ENCODE measurements at places on chromosomes 7 and 10.

DNA sequence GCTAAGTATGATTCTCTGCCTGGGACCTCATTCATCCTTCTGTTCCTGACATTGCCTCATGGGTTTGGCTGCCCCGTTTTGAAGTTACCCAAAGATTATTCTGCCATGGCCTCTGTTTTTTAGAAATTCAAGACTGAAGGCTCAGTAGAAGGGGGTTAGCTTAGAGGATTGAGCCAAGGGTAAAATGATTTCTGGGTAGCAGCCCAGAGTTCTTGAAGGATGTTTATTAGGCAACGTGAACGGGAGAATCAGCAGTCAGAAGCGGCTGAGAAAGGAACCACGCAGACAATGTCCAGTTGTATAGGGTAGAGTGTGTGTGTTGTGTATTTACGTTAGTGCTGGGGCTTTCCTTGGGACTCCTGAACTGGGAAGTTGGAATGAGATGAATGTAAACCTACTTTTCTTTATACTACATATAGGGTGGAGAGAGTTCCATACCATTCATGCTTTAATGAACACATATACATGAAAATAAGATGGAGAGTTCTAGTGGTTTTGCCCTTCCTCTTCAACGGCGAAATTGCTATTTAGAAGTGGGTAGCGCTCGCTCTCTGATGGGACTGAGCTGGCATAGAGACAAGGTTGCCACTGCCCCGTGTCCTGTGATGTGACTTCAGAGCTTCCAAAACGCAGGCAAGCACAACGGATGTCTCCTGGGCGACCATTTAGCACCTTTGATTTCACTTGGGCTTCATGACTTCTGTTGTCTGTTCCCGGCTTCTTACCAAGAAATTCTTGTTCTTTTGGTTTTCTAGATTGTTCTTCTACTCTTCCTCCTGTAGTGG lies 35.0 kb upstream of the IL15RA start:
- no peak for DNase-seq

GRCh38 chr7:111833466-111833865 lies 271.2 kb upstream of the IMMP2L start:
- no peak for DNase-seq

GRCh38 chr7:89554209-89554608 lies 600.1 kb upstream of the STEAP1 start:
- no peak for DNase-seq

GRCh38 chr10:24722131-24722675 lies 1.5 kb downstream of the ARHGAP21 start:
- no peak for DNase-seq

GRCh38 chr7:98295467-98296192 lies 14.1 kb downstream of the BRI3 start:
- DNase-seq = no peak

DNA sequence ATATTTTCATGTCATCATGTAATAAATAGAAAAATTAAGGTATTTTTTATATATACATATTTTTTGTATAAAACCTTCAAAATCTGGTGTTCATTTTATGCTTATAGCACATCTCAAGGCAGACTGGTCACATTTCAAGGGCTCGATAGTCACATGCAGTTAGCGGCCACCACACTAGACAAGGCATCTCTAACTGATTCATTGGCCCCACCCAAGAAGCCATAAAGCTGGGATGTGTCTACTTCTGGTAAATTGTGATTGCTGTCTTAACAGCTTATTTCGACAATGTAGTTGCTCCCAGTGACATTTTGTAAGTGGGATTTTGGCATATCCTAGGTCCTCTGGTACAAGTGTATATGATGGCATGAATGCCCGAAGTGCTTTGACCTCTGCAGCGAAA lies 168.7 kb downstream of the FRMD4A start:
- no peak for DNase-seq

DNA sequence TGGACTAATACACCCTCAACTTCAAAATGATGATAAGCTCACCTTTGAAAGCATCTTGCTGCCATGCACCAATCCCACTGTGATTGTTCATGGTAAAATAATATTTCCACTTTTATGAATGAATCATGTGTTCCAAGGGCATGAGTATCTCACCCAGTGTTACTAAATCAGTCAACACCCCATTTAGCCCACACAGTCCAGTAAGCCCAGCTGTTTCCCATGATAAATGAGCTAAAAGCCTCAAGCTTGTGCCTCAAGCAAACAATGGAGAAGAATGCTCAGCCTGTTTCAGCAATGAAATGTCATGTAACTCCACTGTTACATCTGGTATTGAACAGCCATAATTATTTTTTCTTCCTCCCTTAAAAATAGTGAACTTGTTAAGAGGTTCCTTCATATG lies 442.5 kb downstream of the XPNPEP1 start:
- DNase-seq = no peak

DNA sequence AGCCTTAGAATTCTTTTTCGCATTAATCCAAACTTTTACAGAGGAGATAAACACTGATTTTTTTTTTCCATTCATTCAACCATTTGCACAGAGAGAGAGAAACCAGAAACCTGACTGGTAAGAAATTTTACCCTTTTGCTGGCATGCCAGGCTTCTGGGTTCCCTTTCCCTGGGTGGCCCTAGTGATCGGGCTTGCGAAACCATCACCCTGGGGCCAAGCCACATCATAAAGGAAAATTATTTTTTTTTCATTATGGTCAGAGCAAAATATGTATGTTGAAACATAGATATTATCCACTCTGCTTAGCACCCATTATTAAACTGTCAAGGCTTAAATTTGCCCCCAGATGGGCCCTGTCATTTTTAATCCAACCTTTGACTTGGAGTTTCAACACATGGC lies 55.4 kb upstream of the INHBA start:
- DNase-seq = no peak

DNA sequence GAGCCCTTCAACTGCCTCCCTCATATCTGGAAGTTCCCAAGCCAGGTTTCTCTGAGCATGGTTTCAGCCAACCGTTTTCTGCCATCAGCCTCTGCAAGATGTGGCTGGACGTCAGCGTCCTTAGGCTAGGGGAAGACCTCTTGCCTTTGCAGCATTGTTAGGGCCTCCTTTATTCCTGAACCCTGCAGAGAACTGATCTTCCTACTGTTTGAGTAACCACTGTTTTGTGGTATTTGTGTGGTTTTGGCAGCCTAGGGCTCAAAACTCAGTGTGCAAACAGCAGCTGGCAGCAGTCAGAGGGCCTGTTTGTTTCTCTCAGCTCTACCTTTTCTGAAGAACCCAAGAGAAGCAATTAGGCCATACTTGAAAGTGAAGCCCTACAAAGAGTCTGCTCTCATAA lies 83.4 kb upstream of the SEMA3E start:
- no peak for DNase-seq

DNA sequence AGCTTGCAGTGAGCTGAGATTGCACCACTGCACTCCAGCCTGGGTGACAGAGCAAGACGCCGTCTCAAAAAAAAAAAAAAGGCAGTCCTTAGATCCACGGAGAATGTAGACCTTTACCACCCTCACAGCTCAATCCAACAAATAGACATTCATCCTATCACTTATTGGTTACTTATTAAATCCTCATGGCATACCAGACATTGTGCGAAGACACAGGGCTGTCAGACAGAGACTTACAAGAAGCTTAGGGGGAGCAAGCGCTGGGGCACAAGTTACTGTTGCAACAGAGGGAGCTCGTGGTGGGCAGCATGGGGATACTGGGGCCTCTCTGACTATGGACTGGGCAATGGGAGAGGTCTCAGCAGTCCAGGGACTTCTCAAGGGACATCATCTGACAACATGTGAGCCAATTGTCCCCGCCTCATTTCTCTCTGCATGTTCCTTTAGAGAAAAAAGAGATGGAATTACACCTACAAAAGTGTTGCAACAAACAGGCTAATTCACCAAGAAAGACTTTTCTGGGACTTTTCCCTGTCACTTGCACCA lies 82.8 kb upstream of the TNS3 start:
- DNase-seq = no peak

DNA sequence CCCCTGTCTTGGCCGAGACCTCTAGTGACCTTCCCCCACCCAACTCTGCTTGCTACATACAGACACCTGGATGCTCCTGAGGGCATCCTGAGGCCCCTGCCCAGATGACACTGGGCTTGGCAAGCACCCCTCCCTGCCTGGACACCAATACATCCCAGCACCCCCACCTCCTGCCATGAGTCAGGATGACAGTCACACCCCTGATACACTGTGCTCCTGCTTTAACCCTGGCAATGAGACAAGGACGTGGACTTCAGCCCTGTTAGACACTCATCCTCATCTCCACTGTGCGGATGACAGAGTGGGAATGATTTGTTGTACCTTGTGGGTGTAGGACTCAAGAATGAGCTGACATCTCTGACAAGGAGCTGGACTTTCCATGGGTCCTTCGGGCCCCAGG lies 186.3 kb upstream of the ADCY1 start:
- DNase-seq = no peak

DNA sequence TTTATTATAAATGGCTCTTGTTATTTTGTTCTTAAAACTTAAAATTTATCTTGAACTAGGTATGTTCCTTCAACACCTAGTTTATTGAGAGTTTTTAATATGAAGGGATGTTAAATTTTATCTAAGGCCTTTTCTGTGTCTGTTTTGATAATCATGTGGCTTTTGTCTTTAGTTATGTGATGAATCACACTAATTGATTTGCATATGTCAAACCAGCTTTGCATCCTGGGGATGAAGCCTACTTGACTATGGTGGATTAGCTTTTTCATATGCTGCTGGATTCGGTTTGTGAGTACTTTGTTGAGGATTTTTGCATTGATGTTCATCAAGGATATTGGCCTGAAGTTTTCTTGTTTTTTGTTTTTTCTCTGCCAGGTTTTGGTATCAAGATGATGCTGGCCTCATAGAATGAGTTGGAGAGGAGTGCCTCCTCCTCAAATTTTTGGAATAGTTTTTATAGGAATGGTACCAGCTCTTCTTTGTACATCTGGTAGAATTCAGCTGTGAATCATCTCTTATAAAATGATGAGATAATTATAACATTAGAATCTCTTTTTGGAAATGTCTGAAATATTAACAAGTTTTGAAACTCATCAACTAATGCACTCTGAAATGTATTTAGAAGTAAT lies 78.7 kb upstream of the AGR3 start:
- DNase-seq = no peak

DNA sequence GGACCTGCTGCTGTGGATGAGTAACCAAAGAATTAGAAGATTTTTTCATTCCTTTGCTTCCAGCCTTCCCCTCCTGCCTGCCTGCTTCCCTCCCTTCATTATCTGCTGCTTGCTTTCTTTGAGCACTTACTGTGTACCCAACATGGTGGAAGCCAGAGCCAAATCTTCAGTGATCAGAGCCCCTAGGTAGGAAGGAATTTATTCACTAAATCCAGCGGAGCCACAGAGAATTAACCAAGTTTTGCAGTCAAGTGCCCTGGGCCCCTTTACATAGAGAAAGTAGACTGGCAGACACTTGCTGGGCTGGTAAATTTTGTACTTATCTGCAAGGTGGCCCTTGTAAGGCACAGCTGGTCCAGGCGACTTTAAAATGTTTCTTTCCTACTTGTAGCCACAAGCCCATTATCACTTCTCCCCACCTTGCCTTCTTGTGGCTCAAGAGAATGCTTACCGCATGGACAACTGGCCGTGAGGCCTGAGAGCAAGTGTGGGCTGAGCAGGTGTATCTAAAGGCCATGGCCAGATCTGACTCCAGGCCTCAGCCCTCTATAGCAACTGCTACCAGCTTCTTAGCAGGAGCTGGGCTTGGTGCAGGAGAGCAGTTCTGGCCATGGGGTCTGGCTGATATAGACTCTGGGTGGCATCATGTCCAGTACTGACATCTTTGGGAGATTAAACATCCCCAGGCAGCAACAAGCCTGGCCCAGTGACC lies 11.1 kb downstream of the UNC5B start:
- no peak for DNase-seq

DNA sequence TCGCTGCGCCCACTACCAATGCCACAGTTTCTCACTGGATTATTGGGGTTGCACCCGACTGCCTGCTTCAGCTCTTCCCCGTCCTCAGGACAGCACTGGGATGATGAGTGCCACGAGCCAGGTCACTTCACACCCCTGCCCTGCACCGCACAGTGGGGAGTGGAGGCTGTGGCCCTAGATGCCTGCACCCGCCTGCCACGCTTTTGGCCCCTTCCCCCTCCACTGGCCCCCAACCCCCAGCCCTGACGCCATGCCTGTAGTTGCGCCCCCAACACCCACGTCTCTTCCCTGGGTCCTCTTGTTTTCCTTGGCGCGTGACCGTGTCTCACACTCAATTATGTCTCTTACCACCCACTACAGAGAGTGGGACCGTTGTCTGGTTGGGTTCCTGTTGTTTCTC lies 134.3 kb downstream of the VIPR2 start:
- DNase-seq = no peak

DNA sequence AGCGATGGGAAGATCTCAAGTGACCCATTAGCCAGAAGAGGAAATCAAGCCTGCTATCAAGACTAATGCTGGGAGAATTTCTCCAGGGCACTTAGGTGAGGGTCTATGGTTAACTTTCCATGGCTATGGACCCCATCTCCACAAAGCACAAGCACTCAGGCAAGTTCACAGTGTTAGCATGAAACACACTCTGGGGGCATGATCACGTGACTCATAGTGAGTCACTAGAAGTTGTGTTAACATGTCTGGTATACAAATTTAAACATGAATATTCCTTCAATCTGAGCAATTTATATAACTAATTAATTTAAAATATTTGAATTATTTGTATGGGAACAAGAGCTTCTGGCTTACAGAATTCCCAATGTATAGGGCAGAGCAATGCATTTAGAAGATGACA lies 131.8 kb downstream of the FAM204A start:
- DNase-seq = no peak

- DNase-seq = no peak
Observed at GRCh38 chr7:29115753-29116152, 30.6 kb downstream of the CPVL start.

- no peak for DNase-seq
Observed at GRCh38 chr10:93006435-93007039, 54.1 kb upstream of the CYP26C1 start.

DNA sequence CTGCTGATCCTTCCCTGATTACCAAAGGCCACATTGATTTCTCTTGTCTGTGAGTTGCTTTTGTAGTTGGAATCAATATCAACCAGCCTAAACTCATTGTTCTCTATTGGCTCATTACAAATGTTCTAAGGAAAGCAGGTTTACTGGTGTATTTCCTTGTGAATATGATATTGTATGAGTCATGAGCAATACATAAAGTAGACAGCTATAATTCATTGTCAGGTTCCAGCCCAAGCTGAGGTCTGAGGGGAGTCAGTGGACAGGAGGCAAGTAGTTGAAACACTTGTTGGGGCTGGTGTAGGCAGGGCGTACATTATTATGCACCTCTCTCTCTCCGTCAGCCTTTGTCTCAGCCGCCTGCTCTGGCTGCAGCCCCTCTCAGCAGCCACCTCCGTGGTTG lies 451.7 kb downstream of the IPMK start:
- DNase-seq = no peak

DNA sequence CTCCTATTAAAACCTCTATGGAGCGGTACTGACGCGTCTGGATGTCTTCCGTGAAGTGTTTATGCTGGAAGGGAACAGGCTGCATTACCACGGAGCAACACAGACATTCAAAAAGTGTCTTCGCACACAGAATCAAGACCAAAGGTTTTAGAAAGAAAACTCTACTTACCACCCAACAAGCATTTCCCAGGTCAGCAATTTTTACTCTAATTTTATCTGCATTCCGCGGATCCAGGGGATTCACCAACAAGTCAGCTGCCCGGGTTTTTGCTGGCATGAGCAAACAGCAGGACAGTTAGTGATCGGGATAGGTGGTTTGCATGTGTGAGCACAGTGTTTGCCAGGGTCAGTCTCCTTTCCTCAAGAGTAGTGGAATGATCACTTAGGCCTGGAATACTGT lies 118.8 kb downstream of the KMT2E start:
- no peak for DNase-seq

- DNase-seq = peak; percentile 82
Observed at GRCh38 chr10:84540617-84541288, 212.4 kb downstream of the CCSER2 start.

All from stimulated activated naive CD8-positive, alpha-beta T cell treated with anti-CD3 and anti-CD28 coated beads, Interleukin-15, Interleukin-2, amounts not matched to agents 100 U/mL and 50 U/mL, for 24 hours (primary cell).